ENCODE measurements at places on chromosomes 3 and 15.
A peak's percentile ranks its signal among the peaks of the same experiment; 100 is the strongest.

DNA sequence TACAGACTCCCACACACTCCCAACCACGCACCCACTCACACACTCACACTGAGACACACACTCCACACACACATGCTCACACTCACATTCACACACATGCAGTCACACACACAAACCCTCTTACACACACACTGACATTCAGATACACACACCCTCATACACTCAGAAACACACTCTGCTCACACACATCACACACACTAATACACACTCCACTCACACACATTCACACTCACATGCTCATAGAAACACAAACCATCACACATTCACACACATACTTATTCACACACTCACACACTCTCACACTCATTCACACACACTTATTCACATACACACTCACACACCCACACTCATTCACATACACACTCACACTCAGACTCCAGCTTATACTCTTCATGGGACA is 509.3 kb downstream of the OCA2 start:
- no peaks in the 10 kb centered on the region for H3K27me3 ChIP-seq
- H3K27ac ChIP-seq: no peak overlapping the region
- H3K4me1 ChIP-seq: no peaks in the 10 kb centered on the region

GRCh38 chr15:44598892-44599291 is 61.9 kb downstream of the EIF3J start:
- peaks cover 57% of the 10 kb centered on the region for H3K36me3 ChIP-seq
- no peak overlapping the region for H3K27ac ChIP-seq
- H3K4me1 ChIP-seq: no peaks in the 10 kb centered on the region
- peak; percentile 23 for DNase-seq

GRCh38 chr15:80468796-80469195 is 64.6 kb downstream of the ARNT2 start:
- H3K36me3 ChIP-seq: no peaks in the 10 kb centered on the region
- no peak overlapping the region for H3K27ac ChIP-seq
- no peaks in the 10 kb centered on the region for H3K4me1 ChIP-seq
- no peaks in the 10 kb centered on the region for H3K27me3 ChIP-seq
- no peak for DNase-seq

GRCh38 chr3:152241142-152242017 is 27.3 kb upstream of the MBNL1 start:
- no peak overlapping the region for H3K27ac ChIP-seq
- H3K36me3 ChIP-seq: no peaks in the 10 kb centered on the region
- H3K4me1 ChIP-seq: peaks cover 16% of the 10 kb centered on the region
- H3K27me3 ChIP-seq: no peaks in the 10 kb centered on the region

DNA sequence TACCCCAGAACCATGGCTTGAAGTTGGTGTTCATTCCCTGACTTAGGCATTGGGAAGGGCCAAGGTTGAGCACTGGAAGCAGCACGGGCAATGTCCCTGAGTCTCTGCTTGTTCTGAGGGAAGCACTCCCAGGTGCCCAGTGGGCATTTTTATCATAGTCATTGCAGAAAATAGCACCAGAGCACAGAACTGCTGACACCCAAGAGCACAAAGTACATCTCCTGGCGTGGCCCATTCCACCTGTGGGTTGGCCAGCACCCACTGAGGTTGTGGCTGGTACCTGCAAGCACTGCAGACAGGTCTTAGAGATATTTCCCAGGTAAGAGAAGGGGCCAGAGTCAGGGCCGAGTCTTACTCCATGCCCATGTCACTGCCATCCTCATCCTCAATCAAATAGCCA is 28.5 kb upstream of the GCNT3 start:
- H3K36me3 ChIP-seq: no peaks in the 10 kb centered on the region
- H3K27ac ChIP-seq: no peak overlapping the region
- no peak overlapping the region for H3K4me3 ChIP-seq
- H3K27me3 ChIP-seq: peaks cover 5% of the 10 kb centered on the region

DNA sequence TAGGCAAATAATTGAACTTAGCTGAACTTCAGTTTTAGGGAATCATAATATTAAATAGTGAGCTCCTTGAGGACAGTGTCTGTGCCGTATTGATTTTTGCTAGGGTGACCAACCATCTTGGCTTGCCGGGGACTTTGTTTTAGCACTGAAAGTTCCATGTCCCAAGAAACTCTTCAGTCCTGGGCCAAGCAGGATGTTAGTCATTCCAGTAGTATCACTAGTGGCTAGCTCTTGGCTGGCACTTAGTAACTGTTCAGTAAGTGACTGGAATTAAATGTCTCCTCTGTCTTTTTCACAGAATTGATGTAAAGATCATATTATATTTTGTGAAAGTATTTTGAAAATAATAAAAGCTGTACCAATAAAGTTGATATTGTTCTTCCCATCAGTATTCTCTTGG is 42.3 kb downstream of the RSRC1 start:
- H3K4me1 ChIP-seq: peaks cover 12% of the 10 kb centered on the region
- no peaks in the 10 kb centered on the region for H3K27me3 ChIP-seq
- H3K4me3 ChIP-seq: no peak overlapping the region
- H3K27ac ChIP-seq: peak overlapping the region; percentile 35
- DNase-seq: peak; percentile 86
- no peaks in the 10 kb centered on the region for H3K36me3 ChIP-seq

- H3K27me3 ChIP-seq: no peaks in the 10 kb centered on the region
- H3K4me3 ChIP-seq: no peak overlapping the region
- no peak overlapping the region for H3K27ac ChIP-seq
- no peaks in the 10 kb centered on the region for H3K4me1 ChIP-seq
Measured at GRCh38 chr3:26406636-26407035, 215.9 kb upstream of the LRRC3B start.

- H3K4me3 ChIP-seq: no peak overlapping the region
- H3K36me3 ChIP-seq: no peaks in the 10 kb centered on the region
- no peak overlapping the region for H3K27ac ChIP-seq
- DNase-seq: peak; percentile 79
- H3K4me1 ChIP-seq: peaks cover 6% of the 10 kb centered on the region
- H3K27me3 ChIP-seq: no peaks in the 10 kb centered on the region
Measured at GRCh38 chr15:55526559-55527036, 18.6 kb upstream of the DNAAF4 start.

DNA sequence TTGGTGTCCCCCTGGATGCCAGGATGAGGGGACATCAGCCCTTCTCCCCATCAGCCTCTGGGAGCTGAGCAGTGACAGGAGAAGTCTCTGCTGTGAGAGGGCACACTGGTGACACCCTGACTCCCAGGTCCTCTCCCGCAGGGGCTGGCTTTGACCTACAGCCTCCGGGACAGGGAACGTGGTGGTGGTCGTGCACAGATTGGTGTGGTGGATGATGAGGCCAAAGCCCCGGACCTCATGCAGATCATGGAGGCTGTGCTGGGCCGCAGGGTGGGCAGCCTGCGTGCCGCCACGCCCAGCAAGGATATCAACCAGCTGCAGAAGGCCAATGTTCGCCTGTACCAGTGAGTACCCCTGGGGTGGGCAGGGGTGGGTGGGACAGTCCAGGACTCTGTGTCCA is 6.8 kb downstream of the VILL start:
- peaks cover 10% of the 10 kb centered on the region for H3K4me1 ChIP-seq
- no peak overlapping the region for H3K27ac ChIP-seq
- no peak for DNase-seq
- H3K27me3 ChIP-seq: no peaks in the 10 kb centered on the region
- H3K36me3 ChIP-seq: no peaks in the 10 kb centered on the region

DNA sequence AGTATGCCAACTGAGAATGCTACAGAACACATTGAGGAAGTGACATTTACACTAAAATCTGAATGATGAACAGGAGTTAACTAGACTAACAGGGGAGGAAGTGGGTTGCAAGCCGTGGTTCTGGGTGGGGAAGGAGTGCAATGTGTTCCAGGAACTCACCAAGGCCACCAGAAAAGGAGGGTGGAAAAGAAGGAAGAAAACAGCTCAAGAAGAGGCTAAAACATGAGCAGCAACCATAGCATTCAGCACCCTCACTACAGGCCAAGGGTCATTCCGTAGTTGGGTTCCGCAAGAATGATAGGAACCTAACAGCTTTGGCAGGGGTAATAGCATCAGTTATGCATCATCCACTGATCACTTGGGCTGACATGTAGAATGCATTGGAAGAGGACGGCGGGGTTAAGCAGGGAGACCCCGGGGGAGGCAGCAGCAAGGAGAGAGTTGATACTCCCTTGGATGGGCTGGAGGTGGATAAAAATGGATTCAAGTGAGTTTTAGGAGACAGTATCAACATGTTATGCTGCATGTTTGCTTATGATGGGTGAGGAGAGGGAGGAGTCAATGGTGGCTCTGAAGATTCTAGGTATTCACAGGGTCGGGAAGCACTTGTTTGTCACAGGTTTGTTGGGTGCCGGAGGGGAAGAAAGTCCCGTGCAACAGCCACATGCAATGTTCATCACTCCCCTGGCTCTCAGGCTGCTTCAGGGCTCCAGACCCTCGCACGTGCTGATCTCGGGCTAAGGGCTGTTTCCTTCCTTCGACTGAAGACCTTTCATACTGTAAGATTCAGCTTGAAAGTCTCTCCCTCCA is 53.2 kb downstream of the LIPC start:
- no peaks in the 10 kb centered on the region for H3K27me3 ChIP-seq
- no peak overlapping the region for H3K4me3 ChIP-seq
- no peaks in the 10 kb centered on the region for H3K4me1 ChIP-seq
- DNase-seq: no peak
